ENCODE measurements at places on chromosomes 1 and 21.

GRCh38 chr1:247681288-247681897 lies 1.9 kb upstream of the OR13G1 start:
- DNase-seq, result peak; percentile 0

- peak; percentile 49 for DNase-seq
These were observed 15.4 kb downstream of the LMNA start for GRCh38 chr1:156129687-156130577.

DNA sequence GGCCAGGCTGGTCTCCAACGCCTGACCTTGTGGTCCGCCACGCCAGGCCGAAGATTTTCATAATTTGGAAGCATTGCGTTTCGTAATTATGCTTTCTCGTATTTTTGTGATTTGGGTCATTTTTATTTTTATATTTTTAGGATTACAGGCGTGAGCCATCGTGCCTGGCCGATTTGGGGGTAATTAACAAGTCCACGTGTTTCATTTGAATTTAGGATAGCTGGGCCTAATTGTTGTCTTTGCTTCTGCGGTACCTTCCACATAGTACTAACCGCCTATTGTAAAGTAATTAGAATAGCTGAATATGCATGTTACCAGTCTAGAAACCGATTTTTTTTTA lies 1.0 kb downstream of the RCC1 start:
- DNase-seq, result no peak

GRCh38 chr1:27349784-27350662 lies 8.2 kb downstream of the SYTL1 start:
- peak; percentile 8 for DNase-seq

- DNase-seq, result no peak
These were observed 51.0 kb downstream of the CR1L start for GRCh38 chr1:207695891-207696290.

GRCh38 chr1:82586473-82586872 lies 785.7 kb downstream of the ADGRL2 start:
- no peak for DNase-seq

DNA sequence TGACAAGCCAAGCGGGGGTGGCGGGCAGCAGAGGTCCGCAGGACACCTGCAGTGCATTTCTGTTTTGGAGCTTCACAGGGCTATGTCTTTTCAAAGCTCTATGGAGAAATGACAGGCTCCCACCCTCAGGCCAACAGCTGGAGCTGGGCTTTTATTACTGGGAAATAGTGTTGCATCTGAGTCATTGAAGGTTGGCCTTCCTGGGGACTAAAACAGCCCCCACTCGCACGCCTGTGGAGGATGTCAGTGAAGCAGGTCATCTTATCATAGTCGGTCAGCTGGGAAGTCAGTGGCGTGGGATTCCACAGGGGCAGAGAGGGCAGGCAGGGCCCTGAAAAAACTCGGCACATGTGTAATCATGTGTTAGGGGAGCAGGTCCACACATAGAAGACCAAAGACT lies 55.3 kb downstream of the NTPCR start:
- DNase-seq, result no peak

DNA sequence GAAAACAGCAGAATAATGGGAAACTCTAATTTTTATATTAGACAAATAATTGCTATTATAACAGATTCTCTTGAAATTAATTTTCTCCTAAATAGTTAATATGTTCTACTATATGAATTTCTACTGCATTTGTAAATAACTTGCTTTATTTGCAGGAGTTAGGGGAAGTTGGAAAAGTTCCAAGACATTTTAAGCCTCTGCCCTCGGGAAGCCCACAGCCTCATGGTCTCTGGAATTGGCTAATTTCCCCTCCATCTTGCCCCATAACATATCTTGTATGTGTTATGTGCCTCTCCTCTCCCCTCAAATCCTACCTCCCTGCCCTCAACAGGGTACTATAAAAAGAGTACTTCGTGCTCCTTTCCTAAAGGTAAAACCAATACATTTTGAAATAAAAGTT lies 271.4 kb upstream of the NR5A2 start:
- no peak for DNase-seq

GRCh38 chr1:67682659-67683197 lies 2.3 kb upstream of the GADD45A start:
- DNase-seq, result no peak

- no peak for DNase-seq
These were observed 11.0 kb downstream of the PRKCZ start for GRCh38 chr1:2061065-2061778.

DNA sequence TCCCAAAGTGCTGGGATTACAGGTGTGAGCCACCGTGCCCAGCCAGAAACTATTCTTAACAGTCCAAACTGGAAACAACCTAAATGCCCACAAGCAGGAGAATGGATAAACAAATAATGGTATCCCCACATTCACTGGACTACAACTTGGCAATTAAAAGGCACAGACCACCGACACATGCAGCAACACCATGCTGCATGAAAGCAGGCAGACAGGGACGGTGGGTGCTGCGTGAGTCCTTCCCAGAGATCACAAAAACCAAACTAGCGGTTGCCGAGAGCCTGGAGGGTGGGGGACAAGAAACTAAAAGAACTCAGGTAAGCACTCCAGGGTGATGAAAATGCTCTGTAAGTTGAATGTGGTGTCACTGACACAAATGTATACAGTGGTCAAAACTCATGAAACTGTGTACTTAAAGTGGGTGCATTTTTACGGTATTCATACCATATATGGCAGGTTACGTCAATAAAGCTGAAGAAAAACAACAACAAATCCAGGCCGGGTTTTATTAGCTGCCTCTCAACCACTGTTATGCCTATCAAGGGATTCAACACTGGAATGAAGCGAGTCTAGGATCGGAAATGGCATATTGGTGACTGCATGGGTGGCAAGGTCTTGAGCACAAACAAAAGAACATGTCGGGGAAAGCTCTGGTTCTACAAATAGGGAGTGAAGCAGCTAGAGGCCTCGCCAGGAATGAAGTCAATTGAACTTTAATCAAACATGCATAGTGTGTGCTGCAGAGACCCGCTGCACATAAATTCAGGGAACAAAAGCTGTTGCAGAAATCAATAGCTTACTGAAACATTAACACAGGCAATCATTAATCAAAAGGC lies 52.4 kb downstream of the SLC45A1 start:
- peak; percentile 68 for DNase-seq

DNA sequence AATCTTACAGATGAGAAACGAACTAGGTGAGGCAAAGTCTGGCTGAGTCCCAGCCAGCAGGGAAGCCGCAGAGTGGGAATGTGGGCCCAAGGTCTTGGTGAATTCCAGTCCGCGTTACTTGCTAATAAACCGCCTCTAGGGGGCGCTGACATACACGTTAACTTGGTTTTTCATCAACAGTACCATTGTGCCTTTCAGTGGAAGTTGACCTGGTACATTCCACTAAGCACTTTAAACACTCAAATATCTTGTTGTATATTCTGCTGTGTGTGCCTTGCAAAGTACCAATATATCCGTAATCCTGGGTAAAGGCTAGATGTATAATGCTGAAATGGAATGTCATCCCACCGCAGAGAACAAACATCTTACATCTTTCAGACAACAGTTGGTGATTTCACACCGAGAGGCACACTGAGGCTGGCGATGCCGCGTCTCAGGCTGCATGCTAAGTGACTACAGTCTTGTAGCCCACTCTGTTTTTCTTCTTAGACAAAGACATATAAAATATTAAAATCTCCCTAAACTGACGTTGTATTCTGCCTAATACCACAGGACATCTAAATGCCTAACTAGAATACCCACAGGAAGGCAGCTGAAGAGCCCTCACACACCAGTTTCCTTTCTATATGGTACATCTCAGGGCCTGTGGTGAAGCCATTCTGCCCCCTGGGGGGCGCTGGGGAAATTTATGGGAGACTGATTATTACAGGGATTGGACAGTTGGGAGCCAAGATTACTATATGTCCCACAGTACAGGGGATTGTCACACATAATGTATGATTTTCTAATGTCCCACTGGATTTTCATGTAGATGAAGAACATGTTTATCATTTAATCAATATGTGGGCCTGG lies 49.2 kb upstream of the C1orf198 start:
- peak; percentile 33 for DNase-seq

- no peak for DNase-seq
These were observed 6.6 kb downstream of the GOLT1A start for GRCh38 chr1:204207136-204207616.

GRCh38 chr21:36188937-36189336 lies 32.3 kb downstream of the DOP1B start:
- no peak for DNase-seq

- no peak for DNase-seq
These were observed 26.5 kb upstream of the SRP9 start for GRCh38 chr1:225750875-225751824.

- DNase-seq, result peak; percentile 32
These were observed 66.8 kb downstream of the SASS6 start for GRCh38 chr1:100065969-100066227.

- DNase-seq, result no peak
These were observed 132.6 kb upstream of the L1TD1 start for GRCh38 chr1:62062087-62062486.

- peak; percentile 84 for DNase-seq
These were observed 58.8 kb downstream of the FRRS1 start for GRCh38 chr1:99707535-99708142.

GRCh38 chr21:34593954-34594531 lies 20.9 kb downstream of the RCAN1 start:
- peak; percentile 90 for DNase-seq

GRCh38 chr1:161420763-161421455 lies 53.2 kb upstream of the CFAP126 start:
- no peak for DNase-seq

GRCh38 chr1:23896491-23896890 lies 16.7 kb downstream of the CNR2 start:
- no peak for DNase-seq

Measured in NCI-H2029 treated with DMSO at 0.1 percent for 48 hours (cell line).